ENCODE measurements at places on chromosomes 7 and 10. TPM values are rescaled to one million over a fixed set of nuclear protein-coding genes. Genes with fewer than 3 reads are reported as not detected.

- no peaks in the 10 kb centered on the region for H3K4me1 ChIP-seq
- no peak overlapping the region for H3K4me3 ChIP-seq
- H3K27ac ChIP-seq = no peak overlapping the region
- H3K36me3 ChIP-seq = no peaks in the 10 kb centered on the region
- no peak for DNase-seq
These were observed 71.9 kb downstream of the C10orf105 start for GRCh38 chr10:71647526-71648253.

GRCh38 chr7:76383089-76383944, 24.5 kb upstream of the YWHAG start:
- H3K4me1 ChIP-seq = no peaks in the 10 kb centered on the region
- H3K36me3 ChIP-seq = no peaks in the 10 kb centered on the region
- no peak overlapping the region for H3K4me3 ChIP-seq
- no peak overlapping the region for H3K27ac ChIP-seq
- H3K27me3 ChIP-seq = no peaks in the 10 kb centered on the region
- no peak for DNase-seq

- no peaks in the 10 kb centered on the region for H3K4me1 ChIP-seq
- no peak for DNase-seq
- H3K4me3 ChIP-seq = no peak overlapping the region
- no peaks in the 10 kb centered on the region for H3K27me3 ChIP-seq
These were observed 41.8 kb downstream of the NCAPG2 start for GRCh38 chr7:158662610-158663427.

DNA sequence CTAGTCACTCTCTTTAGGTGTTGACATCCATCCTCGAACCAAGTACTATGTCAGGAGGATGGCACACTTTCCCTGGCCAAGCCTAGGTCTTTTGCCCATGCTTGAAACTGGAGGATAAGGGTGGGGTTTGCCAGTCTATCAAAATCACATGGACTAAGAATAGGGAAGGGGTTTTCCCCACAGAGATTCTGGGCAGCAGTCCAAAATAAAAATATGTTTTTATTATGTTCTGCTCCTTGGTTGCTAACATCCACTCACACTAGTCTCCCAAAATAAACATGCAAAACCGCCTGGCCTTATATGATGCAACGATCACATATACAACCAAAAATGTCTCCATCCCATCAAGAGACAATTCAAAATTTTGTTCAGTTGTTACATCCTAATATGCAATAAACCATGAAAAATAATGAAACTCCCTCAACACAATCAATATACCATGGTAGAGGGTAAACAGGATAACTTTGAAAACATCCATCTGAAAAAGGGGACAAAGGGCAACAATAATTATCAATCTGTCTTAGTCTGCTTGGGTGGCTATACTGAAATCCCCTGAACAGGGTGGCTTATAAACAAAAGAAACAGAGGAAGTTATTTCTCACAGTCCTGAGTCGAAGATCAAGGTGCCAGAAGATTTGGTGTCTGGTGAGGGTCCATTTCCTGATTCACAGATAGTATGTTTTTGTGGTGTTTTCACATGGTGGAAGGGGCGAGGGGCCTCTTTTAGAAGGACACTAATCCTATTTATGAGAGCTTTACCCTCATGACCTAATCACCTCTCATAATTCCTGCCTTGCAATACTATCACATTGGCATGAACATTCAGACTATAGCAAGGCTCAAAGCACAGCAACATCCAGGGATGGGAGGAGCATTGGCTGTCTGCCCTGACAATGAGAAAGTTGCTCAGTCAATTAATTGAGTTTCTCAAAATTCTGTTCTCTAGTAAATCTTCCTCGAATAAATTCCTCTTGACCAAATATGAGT, 159.3 kb downstream of the ETV1 start:
- DNase-seq = no peak
- no peaks in the 10 kb centered on the region for H3K27me3 ChIP-seq
- H3K36me3 ChIP-seq = no peaks in the 10 kb centered on the region
- no peak overlapping the region for H3K27ac ChIP-seq

DNA sequence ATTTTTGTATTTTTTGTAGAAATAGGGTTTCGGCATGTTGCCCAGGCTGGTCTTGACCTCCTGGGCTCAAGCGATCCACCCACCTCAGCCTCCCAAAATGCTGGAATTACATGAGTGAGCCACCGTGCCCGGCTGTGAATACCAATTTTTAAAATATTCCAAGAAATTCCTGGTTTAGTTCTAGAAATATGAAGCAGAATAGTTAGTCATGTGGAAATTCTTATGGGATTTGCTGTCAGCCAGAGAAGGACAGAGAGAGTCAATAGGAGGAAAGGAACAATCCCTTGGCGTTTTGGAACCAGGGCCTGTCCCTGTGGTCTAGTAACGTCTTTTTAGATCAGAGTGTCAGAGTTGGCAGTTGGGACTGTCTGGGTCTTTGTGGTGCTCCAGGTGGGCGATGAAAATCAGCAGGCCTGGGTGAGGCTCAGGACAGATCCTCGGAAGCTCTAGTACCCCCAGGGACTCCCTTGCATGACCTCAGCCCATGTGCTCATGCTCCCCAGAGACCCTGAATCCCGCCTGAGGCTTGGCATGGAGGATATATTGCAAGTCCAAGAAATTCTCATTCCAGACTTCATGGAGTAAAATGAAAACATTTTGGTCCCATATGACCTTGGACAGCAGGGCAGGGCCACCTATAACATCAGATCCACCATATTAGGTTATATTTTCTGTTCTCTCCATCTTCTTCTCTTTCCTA, 7.8 kb downstream of the NODAL start:
- no peaks in the 10 kb centered on the region for H3K4me1 ChIP-seq
- no peaks in the 10 kb centered on the region for H3K36me3 ChIP-seq
- no peak overlapping the region for H3K27ac ChIP-seq
- no peaks in the 10 kb centered on the region for H3K27me3 ChIP-seq
- H3K4me3 ChIP-seq = no peak overlapping the region

DNA sequence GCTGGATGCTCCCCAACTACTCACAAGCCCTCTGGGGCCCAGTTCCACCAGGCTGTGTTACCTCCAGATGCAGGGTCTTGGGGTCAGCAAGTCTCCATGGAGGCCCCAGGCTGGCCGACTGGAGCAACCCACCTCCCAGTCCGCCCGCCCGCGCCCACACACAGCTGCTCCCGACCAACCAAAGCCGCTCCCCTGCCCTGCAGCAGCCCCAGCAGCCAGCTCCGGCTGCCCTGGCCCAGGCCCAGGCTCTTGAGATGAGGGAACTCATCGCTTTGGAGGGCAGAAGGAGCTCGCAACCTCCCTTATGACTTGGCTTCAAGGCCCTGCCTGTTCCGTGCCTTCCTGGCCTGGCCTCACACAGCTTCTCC, 47.2 kb downstream of the LRRC20 start:
- H3K27me3 ChIP-seq = no peaks in the 10 kb centered on the region
- no peak overlapping the region for H3K4me3 ChIP-seq
- DNase-seq = no peak
- no peaks in the 10 kb centered on the region for H3K36me3 ChIP-seq
- H3K4me1 ChIP-seq = peaks cover 15% of the 10 kb centered on the region

- no peak overlapping the region for H3K4me3 ChIP-seq
- H3K4me1 ChIP-seq = no peaks in the 10 kb centered on the region
- no peaks in the 10 kb centered on the region for H3K27me3 ChIP-seq
- H3K36me3 ChIP-seq = no peaks in the 10 kb centered on the region
These were observed 250.9 kb downstream of the PTEN start for GRCh38 chr10:88114368-88114767.

DNA sequence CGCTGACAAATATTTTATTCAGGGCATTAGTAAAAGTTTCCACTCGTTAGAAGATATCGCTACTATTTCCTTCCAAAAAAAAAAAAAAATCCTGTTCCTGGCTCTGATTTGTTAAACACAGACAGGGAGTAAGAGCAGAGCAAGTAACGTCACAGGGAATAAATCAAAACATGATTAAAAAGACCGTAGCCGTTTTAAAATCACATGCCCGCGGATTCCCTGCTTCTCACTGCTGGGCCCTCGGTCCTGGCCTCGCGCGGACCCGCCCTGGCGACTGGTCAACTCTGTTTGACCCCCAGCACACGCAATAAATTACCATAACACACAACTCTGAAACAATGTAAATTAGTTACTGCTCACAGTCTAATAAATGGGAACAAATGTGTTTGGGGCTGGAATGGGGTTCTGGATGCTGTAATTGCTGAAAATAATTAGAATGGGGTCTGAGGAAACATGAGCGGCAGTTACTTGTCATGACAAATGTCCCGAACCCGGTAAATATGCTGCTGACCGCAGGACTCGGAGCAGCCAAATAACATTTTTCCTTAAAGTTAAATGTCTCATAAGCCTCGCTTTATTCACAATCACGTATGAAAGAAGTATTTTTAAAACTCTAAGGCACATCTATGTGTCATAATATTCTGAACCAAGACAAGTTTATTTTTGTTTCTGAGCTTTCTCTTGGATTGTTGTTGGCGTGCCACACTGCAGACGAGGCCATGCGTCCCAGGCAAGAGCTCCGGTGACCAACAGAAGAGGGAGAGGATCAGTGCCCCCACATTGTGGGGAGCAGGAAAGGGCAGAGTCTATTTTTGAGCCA, 17.9 kb downstream of the EBF3 start:
- peak overlapping the region; percentile 0 for H3K27ac ChIP-seq
- H3K4me1 ChIP-seq = no peaks in the 10 kb centered on the region
- no peaks in the 10 kb centered on the region for H3K27me3 ChIP-seq
- H3K4me3 ChIP-seq = peak overlapping the region; percentile 34
- no peak for DNase-seq

- no peaks in the 10 kb centered on the region for H3K27me3 ChIP-seq
- no peaks in the 10 kb centered on the region for H3K4me1 ChIP-seq
- DNase-seq = no peak
- H3K27ac ChIP-seq = no peak overlapping the region
- H3K4me3 ChIP-seq = no peak overlapping the region
- H3K36me3 ChIP-seq = no peaks in the 10 kb centered on the region
These were observed 94.5 kb downstream of the MMRN2 start for GRCh38 chr10:86862786-86863483.

DNA sequence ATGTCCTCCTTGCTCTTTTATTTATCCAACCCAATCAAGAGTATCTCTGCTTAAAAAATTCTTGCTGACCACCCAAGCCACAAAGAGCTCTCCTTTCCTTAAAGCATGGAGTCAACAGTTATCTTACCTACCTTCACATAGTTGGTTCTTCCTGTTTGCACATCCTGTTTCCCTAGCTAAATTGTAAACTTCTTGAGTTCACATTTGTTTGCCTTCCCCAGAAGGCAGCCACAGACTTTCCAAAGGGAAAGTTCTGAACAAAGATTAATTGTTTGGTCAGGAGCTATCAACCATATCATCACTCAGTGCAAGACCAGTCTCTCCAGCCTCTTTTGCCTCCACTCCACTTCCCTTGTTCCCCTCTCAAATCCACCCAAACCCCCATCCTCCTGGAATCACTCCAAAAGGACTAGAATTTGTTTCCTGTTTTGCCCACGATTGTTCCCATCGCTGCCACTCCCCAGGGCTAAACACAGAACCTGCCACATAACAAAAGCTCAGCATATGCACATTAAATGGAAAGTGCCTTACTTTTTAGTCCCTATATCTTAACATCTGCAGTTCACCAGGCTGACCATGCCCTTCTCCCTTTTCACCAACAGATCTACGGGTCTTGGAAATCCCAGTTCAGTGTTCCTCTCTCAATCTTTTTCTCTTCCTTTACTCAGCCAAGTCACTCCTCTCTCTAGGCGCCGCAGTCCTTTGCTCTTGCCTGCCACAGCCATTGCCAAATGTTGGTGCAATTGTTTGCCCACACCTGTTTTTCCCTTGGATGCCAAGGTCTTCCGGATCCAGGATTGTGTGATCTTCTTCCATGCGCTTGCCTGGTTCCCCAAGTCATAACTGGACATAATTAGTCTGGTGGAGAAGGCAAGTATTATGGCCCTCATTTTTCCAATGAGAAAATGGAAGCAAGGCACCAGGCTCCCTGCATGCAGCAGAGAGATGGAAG, 265.5 kb downstream of the KCNMA1 start:
- H3K27ac ChIP-seq = no peak overlapping the region
- no peaks in the 10 kb centered on the region for H3K27me3 ChIP-seq
- no peak overlapping the region for H3K4me3 ChIP-seq
- DNase-seq = no peak
- no peaks in the 10 kb centered on the region for H3K4me1 ChIP-seq

GRCh38 chr7:80781561-80781979, 137.3 kb downstream of the SEMA3C start:
- peak; percentile 79 for DNase-seq
- no peak overlapping the region for H3K4me3 ChIP-seq
- H3K27me3 ChIP-seq = no peaks in the 10 kb centered on the region
- H3K27ac ChIP-seq = peak overlapping the region; percentile 29
- H3K36me3 ChIP-seq = no peaks in the 10 kb centered on the region
- H3K4me1 ChIP-seq = no peaks in the 10 kb centered on the region

DNA sequence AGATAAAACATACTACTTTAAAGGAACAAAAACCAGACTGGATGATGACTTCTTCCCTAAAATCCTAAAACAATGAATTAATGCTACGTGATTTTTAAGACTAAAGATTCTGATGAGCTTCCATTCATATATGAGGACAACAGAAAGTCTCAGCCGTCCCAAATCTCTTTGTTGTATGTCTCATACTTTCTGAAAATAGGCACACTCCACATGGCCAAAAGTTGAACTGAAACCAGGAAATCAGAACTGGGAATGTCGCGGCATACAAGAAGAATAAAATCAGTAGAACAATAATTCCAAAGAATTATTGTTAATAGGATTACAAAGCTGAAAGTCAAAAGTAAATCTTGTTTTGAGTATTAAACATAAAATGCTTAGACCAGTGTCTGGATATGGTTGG, 195.4 kb upstream of the GHITM start:
- DNase-seq = no peak
- no peaks in the 10 kb centered on the region for H3K36me3 ChIP-seq
- no peak overlapping the region for H3K4me3 ChIP-seq
- no peak overlapping the region for H3K27ac ChIP-seq
- H3K4me1 ChIP-seq = no peaks in the 10 kb centered on the region
- H3K27me3 ChIP-seq = no peaks in the 10 kb centered on the region

- no peak overlapping the region for H3K4me3 ChIP-seq
- no peak for DNase-seq
- no peaks in the 10 kb centered on the region for H3K36me3 ChIP-seq
- H3K27me3 ChIP-seq = no peaks in the 10 kb centered on the region
- no peak overlapping the region for H3K27ac ChIP-seq
- H3K4me1 ChIP-seq = no peaks in the 10 kb centered on the region
These were observed 26.9 kb downstream of the IL2RA start for GRCh38 chr10:6035101-6035834.

SPDYE9 gene
- not detected for total RNA-seq

SPACDR gene
- total RNA-seq = not detected

SORCS1 gene
- total RNA-seq = 3.3 TPM

SORBS1 gene
- total RNA-seq = 200 TPM

OR2AE1 gene
- 0.32 TPM for total RNA-seq

IPMK gene
- total RNA-seq = 7.9 TPM

LRRN3 gene
- total RNA-seq = 1.6 TPM

GNGT1 gene
- not detected for total RNA-seq

DOCK1 gene
- 50.4 TPM for total RNA-seq

CPA4 gene
- not detected for total RNA-seq

PLXDC2 gene
- total RNA-seq = 63.9 TPM

EN2 gene
- total RNA-seq = 0.32 TPM

HKDC1 gene
- not detected for total RNA-seq
